Activated T-helper 1 cell treated with anti-CD3 and anti-CD28 coated beads, Interleukin-12 subunit alpha, Interleukin-12 subunit beta, Interleukin-2, Interleukin-4 antibody, amounts not matched to agents 30 ng/mL and 10 ng/mL and 1 ng/mL, durations not matched to agents 14 hours and 24 hours and 36 hours (primary cell): ENCODE measurements at places on chromosomes 3 and 15.

DNA sequence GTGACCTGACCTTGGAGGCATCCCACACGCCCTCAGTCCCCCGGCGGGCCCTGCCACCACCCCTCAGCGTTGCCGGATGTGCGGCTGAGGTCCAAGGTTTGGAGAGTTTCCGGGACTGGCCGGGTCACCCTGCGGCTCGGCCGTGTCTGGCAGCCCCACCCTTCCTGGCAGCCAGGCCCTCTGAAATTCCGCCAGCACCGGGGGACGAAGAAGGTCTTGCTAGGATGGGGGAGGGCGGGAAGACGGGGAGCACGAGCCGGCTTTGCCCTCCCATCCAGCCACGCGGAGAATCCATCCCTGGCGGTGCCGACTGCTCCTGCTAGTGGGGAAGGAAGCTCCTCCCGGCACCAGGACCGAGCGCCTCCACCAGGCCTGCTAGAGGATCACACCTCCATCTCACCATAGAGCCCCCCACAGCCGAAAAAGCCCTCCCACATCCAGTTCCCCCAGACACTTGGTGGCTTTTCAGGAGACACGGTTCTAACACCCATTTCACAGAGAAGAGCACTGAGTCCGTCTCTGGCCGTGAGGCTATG lies 81.5 kb downstream of the CPN2 start:
- no peak for DNase-seq

- DNase-seq = no peak
These were observed 32.1 kb downstream of the MGLL start for GRCh38 chr3:127789990-127790881.

GRCh38 chr15:92962914-92963313 lies 62.8 kb downstream of the CHD2 start:
- no peak for DNase-seq

GRCh38 chr3:142337994-142338393 lies 109.8 kb downstream of the XRN1 start:
- DNase-seq = no peak

- DNase-seq = no peak
These were observed 6.2 kb upstream of the OXTR start for GRCh38 chr3:8775602-8776001.

DNA sequence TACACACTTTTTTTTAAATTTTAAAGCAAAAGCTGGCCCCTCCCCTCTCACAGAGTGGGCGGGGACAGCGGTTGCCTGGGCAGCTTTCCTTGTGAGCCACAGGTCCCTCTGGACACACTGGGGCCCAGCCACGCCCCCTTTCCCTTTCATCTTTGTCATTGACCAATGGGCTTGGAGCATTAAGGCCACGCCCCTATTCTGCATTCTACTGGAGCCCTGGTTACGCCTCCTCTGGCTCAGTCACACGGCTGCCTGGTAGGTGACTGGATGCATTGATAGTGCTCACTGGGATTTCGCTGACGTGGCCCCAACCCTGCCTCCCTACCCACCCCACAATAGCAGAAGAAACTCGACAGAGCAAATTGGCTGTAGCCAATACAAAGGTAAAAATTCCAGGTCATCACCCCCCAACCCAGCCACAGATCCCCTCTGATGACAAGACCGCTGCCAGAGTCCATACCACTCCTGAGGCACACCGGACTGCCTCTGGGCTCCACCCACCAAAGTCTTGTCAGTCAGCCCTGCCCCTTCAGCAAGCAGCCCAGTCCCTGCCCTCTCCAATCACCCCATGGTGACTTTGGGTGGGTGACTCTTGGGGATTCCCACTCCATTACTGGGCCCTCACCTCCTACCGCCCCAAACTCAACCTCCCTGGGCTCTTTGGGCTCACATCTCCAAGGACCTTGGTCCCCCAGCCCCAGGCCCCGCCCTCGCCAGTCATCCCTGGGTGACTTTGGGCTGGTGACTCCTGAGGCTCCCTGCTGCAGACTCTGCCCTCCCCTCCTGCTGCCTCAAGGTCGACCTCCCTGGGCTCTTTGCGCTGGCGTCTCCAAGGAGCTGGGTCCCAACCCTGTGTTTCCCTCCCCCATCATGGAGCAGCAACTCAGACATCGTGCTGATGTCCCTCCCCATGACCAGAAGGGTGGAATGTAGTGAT lies 112.2 kb upstream of the FAN1 start:
- DNase-seq = no peak

DNA sequence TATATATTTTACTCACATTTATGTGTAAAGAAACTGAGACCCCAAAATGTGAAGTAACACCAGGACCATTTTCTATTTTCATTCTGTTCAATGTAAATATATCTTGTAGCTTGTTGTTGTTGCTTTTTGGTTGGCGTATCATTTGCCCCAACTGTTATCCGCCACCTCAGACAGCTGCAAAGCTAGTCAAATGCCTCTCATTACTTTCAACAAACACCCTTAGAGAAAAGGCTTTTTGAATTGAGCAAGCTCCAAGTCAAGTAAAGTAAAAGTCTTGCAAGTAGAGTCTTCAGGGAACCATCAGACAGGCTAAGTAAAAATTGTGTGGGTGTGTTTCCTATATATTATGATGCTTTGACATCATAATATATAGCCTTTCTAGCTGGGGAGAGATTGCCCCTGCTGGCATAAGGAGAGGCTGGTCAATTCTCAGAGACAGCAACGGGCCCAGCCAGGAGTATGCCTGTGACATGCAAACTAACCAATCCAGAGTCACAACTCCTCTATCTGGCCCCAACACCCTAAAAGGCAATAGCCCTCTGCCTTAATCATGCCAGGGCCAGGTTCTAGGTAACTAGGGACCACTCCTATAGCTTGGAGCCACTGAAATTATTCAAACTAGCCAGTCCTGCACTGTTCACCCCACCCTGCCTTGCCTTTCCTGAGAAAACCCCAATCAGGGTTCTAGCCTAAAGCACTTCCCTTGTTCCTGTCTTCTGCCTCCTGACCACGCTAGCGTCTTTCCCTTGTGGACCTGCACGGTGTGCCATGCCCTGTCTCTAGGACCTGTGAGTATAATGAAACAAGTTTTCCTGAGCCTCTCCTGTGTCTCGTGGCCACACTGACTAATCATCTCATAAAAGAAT lies 75.6 kb downstream of the RAD18 start:
- DNase-seq = no peak

GRCh38 chr3:178083906-178084866 lies 452.1 kb upstream of the KCNMB2 start:
- no peak for DNase-seq

GRCh38 chr15:44181410-44181809 lies 13.7 kb downstream of the FRMD5 start:
- DNase-seq = no peak

- DNase-seq = no peak
These were observed 304.5 kb upstream of the SEMA6D start for GRCh38 chr15:47412802-47413201.

GRCh38 chr3:98952404-98952803 lies 50.9 kb upstream of the DCBLD2 start:
- DNase-seq = no peak

DNA sequence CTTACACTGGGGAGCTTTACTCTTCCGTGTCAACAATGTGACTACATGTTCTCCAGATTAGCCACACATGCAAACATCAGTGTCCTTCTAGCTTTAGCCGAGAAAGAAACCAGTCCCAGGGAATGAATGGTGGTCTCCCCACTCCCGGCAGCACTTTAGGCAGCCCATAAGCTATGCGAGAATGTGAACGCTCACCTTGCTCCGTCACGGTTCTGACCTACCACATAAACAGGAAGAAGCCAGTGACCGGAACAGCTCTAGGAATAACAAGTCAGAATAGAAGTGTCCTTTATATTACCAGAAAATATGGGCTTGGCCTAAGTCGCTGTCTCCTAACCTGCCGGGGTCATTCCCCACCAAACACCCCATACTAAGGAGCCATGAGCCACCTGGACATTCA lies 98.0 kb upstream of the ABHD17C start:
- DNase-seq = no peak

DNA sequence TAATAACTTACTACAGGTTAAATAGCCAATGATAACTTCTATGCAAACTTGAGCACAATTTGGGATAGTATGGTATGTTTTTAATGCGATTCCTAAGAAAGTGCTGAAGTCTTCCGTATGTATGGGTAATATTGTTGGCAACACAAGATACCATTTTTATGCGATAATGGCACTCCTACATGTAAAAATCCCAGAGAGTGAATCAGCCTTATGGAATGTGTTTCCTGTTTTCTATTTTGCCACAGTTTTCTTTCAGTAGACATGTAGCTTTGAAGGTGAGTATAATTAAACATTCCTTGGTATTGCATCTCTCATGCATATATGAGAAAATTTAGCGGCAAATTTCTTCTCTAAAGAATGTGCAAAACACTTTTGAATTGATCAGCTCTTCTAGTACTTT lies 396.8 kb upstream of the AZI2 start:
- no peak for DNase-seq
